ENCODE measurements at places on chromosomes 12 and 14.

DNA sequence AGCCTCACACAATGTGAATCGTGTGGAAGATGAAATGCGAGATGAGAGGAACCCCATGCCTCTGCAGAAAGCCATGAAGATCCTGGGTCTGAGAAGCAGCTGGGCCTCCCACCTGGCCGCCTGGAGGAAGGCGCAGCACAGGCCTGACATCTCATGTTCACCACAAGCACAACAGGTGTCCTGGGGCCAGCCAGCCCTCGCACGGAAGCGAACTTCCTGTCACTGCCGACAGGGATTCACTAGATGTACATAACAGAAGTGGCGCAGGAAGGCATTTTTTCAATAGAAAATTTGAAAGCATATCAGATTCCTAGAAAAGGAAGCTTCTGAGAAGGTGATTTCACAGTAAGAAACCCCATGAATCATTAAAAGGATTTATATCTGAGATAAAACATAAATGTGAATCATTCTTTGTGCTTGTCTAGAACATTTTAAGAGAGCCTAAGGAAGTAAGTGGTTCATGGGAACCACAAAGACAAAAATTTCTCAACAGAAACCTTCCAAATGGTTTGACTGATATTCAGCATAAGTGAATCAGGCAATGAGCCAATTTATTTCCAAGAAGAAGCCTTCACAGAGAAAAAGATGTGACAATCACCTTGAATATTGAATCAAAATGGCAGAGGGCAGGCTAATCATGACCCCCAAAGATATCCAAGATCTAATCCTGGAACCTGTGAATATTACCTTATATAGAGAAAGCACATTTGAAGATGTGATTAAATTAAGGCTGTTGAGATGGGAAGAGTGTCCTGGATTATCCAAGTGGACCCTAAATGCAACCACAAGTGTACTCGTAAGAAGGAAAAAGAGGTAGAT is 311.9 kb downstream of the DUSP6 start:
- DNase-seq: no peak

DNA sequence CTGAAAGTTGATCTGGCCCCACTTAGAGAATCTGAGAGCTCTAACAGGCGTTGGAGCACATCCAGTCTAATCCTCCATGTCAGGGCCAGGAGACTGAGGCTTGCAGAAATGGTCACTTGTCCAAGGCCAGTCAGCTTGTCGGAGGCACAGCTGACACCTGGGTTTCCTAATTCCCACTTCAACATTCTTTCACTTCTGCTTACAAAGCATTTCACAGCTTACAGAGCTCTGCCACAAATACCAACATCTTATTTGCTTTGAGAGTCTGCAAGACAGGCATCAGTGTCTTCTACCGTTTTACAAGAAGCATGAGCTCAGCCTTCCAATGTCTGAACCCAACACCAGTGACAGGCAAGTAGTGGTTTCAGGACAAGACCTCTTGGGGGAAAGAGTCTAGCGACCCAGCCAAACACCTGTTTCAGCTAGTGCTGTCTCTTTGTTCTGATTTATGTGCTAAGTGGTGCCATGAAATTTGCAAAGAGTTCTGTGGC is 31.8 kb downstream of the ISCA2 start:
- no peak for DNase-seq

DNA sequence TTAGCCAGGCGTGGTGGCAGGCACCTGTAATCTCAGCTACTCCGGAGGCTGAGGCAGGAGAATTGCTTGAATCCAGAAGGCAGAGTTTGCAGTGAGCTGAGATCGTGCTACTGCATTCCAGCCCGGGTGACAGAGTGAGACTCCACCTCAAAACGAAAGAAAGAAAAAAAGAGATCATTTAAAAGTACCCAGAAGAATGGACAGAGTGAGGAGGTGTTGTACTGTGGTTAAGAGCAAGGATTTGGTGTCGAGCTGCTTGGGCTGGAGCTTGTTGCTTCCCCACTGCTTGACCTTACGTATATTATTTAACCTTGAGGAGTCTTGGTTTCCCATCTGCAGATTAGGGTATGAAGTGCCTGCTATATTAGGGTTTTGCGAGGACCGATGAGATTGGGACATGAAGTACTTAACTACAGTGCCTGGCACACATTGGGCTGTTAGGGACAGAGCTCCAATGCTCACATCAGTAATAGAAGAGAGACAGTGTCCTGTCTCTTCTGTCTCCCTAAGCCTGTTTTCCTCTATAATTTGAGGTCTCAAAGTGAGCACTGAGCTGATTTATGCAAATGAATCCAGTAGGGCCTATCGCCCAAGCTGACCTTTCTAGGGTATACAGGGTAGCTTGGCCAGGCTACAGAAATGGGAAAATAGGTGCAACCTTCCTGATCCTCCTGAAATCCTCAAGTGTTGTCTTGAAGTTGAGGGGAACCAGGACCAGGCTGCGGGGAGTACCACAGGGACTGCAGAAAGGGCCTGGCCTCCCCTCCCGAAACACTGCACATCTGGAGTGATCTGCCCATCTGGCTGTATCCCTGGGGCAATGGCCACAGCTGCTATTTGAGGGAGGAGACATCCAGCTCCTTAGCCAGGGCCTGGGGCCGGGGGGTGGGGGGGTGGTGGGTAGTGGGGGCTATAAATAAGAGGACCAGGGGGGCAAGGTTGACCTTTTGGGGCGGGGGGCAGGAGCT is 8.6 kb upstream of the HDAC7 start:
- DNase-seq: no peak

- DNase-seq: no peak
These were observed 214.7 kb downstream of the NOVA1 start for GRCh38 chr14:26382901-26383685.

DNA sequence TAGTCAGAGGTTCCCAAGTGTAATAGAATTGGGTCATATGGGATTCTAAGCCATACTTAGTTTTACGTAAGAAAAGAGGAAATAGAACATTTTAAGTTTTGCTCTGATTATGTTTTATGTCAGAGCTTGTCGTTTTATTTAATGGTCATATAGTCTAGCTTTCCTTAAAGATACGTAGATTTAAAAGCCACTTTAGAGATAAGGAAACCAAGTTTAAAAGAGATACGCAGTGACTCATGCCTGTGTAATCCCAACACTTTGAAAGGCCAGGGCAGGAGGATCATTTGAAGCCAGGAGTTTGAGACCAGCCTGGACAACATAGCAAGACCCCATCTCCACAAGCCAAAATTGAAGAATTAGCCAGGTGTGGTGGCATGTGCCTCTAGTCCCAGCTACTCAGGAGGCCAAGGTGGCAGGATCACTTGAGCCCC is 19.5 kb downstream of the MAPK1IP1L start:
- no peak for DNase-seq

DNA sequence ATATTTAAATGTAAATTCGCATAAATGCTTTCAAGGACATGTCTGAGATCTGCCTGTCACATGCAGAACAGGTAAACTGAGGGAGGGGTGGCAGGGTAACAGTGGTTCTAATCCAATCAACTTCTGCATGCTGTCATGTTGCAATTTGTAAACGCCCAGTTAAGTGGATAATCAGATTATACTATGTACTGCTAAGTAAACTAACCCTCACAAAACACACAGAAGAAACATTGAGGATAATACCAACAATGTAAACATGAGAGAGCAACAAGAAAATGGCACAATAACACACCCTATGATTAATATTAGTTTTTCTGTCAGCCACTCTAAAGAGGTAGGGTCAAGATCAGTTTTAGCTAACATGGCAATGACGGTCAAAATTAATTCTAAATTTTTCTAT is 123.7 kb downstream of the KIF21A start:
- no peak for DNase-seq

All from NCI-H345 (cell line).